T-helper 17 cell (primary cell): ENCODE measurements at places on chromosomes 12 and 14. TPM values are rescaled to one million over a fixed set of nuclear protein-coding genes. Genes with fewer than 3 reads are reported as not detected.

DNA sequence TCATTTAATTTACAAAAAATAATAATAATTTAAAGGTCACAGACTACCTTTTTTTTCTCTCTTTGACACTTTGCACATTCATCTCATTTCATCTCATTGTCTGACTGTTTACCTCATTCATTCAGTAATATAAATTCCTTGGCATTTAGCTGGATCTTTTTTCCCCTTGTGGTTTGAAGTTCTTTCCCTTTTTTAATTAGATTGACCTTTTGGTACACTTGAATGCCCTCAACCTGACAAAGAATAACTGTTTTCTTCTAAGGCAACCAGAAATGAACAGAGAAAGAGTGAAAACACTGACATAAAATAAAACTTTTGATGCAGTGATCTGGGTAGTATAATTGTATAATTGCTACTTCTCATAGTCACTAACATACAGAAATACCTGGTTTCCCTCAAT is 774.9 kb upstream of the NOVA1 start:
- no peak for DNase-seq

The CARMIL3 gene
- 0.31 TPM for total RNA-seq

The MMP19 gene
- not detected for total RNA-seq

DNA sequence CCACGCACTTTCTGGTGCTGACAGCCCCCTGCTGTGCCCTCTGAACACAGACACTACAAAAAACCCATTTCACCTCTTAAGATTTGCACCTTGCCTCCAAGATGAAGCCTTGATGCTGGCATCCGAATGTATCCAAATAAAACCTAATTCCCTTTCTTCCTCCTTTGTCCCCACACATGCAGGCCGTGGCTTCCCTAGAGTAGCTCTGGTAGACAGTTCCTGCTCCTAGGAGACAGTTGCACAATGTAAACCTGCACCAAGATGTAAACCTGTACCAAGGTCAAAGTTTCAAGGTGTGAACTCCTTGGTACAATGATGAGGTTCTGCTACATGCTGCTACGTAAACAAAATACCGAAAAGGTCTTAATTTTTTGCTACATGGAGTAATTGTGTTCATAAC is 625 bp upstream of the ABHD12B start:
- DNase-seq: no peak

- no peak for DNase-seq
These were observed 90.3 kb downstream of the RFX4 start for GRCh38 chr12:106673141-106673540.

- no peak for DNase-seq
These were observed 37.0 kb downstream of the APPL2 start for GRCh38 chr12:105198961-105199360.

- DNase-seq: no peak
These were observed 146.4 kb downstream of the EMP1 start for GRCh38 chr12:13342971-13343370.

GRCh38 chr12:6437586-6437985 is 7.2 kb upstream of the CD27 start:
- no peak for DNase-seq

GRCh38 chr12:129523621-129524020 is 380.2 kb downstream of the TMEM132D start:
- DNase-seq: no peak

DNA sequence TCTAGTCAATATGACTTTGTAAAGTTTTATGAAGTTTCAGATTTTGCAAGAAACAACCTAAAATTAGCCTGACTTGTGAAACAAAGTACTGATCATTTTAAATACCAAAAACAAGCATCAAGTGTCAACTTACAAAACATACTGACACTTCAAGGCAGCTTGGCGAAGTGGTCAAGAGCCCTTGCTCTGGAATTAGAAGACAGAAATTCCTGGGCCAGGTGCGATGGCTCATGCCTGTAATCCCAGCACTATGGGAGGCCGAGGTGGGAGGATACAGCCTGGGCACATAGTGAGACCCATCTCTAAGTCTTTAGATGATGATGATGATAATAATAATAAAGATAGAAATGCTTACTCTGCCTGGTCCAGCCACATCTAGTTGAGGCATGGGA is 45.4 kb upstream of the NR2C1 start:
- DNase-seq: no peak

The RPS26 gene
- total RNA-seq: 72.3 TPM

GRCh38 chr14:29759521-29760340 is 167.9 kb downstream of the PRKD1 start:
- no peak for DNase-seq

The TAS2R50 gene
- 0.91 TPM for total RNA-seq

The TAS2R46 gene
- 2.2 TPM for total RNA-seq

GRCh38 chr14:52547027-52547426 is 5.3 kb downstream of the TXNDC16 start:
- no peak for DNase-seq

GRCh38 chr12:56222531-56222895 is 791 bp upstream of the RNF41 start:
- no peak for DNase-seq

The ANO2 gene
- 0.89 TPM for total RNA-seq

The APOLD1 gene
- 5.1 TPM for total RNA-seq

- no peak for DNase-seq
These were observed 8.5 kb upstream of the CDC42BPB start for GRCh38 chr14:103065861-103066260.

DNA sequence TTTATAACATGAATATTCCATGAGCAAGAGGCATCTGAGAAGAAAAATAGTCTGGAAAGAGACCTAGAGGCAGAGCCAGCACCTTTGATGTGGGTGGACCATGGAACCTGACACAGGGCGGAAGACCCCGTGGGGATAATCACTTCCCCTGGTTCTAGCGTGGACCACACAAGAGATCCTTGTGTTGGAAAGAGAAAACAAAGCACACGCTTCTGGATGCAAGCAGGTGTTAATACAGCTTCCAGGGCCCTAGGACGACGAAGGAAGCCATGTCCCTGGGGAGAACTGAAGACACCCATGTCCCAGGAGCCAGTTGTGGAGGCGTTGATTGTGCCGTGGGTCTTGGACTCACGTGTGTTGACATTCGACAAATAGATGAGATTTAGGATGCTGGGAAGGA is 102.9 kb downstream of the ADGRD1 start:
- DNase-seq: no peak

DNA sequence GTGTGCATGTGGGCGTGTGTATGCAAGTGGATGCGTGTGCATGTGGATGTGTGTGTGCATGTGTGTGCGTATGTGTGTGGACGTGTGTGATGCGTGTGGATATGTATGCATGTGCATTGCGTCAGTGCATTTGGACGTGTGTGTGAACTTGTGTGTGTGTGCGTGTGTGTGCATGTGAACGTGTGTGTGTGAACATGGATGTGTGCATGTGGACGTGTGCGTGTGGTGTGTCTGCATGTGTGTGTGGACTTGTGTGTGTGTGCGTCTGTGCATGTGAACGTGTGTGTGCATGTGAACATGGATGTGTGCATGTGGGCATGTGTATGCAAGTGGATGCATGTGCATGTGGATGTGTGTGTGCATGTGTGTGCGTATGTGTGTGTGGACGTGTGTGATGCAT is 34.4 kb upstream of the FBRSL1 start:
- DNase-seq: no peak

- no peak for DNase-seq
These were observed 996 bp downstream of the REC8 start for GRCh38 chr14:24172871-24173281.

The SLC48A1 gene
- 5.9 TPM for total RNA-seq

The DPY19L2 gene
- total RNA-seq: not detected

The GYS2 gene
- total RNA-seq: 0.15 TPM

DNA sequence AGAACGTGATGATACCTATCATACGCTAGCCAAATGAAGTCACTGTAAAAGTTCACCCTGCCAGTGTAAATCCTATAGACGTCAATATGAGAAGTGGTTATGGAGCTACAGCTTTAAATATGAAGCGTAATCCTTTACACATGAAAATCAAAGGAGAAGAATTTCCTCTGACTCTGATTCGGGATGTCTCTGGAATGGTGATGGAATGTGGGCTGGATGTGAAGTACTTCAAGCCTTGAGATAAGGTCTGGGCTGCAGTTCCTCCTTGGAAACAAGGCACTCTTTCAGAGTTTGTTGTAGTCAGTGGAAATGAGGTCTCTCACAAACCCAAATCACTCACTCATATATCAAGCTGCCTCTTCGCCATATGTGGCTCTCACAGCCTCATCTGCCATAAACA is 53.1 kb upstream of the NAP1L1 start:
- no peak for DNase-seq

- no peak for DNase-seq
These were observed 75.6 kb downstream of the MED13L start for GRCh38 chr12:116201908-116202307.

The LTB4R2 gene
- 17.3 TPM for total RNA-seq

DNA sequence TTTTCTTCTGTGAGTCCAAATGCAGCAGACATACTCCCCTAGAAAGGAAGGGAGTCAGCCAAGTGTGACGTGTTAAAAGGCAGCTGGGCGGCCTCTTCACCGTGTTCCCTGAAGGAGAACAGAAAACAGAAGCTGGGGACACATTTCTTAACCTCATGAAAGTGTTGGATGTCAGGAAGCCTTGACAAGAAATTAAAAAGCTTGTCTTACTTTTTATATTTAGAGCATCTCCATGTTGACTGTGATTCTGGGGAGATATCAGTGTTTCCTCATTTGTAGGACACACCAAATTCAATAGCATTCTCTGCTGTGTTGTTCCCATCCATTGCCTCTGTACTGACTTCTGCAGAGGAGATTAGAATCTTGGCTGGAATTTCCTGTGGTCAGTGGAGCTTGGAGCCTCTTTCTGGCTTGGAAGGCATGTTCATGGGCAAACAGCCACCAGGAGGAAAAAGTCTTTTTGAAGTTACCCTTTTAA is 93.7 kb downstream of the RMST start:
- DNase-seq: no peak

DNA sequence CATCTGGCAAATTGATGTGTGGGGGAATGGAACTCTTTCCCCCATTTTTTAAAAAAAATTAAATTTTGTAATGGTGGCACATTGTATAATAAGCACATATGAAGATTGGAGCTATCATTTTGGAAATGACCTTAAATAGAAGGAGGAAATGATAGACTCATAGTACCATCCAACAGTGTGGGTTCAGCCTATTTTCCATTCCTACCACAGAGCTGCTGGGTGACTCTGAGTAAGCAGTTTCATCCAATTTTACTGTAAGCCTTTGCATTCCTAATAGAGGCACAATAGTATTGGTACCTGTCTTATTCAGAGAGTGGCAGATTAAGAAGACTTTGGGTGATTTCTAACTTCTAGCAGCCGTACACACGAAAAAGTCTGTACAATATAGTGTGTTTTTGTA is 304.5 kb downstream of the RAD51B start:
- DNase-seq: no peak

- peak; percentile 71 for DNase-seq
These were observed 1.3 kb downstream of the GPR137C start for GRCh38 chr14:52553671-52554575.

DNA sequence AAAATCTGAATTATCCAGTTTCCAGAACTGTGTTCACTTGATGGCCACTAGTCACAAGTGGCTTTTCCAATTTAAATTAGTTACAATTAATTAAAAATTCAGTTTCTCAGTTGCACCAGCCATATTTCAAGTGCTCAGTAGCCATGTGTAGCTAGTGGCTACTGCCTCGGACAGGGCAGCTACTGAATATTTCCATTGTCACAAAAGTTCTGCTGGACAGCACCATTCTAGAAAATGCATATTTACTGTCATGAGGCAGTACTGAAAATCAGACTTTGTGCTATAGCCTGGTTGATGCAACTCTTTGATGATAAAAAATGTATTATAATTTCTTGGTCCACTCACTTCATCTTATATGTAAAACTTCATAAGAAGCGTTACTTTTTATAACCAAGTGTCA is 11.5 kb upstream of the OVCH1 start:
- DNase-seq: no peak

DNA sequence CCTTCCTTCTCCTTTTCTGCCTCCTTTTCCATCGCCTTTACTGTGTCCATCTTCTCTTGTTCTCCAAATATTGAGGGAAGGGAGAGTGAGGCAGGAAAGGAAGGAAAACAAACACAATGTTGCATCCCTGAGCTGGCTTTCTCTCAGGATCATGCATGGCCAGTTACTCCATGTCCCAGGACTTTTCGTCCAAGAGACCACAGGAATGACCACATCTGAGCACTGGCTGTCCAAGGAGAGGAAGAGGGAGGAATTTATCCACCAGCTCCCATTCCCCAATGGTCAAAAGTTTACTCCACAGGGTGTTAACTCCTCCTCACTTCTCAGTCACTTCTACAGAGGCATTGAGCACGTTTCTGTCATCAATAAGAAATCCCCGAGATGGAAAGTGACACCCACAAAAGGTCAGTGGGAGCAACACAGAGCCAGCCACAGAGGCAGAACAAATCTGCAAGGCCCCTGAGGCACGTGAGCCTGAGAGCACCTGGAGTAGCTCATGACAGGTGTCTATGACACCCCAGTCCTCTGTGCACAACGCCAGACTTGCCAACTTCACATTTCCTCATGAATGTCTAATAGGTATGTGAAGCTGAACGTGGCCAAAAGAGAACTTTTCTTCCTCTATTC is 177.3 kb upstream of the NUDT4 start:
- no peak for DNase-seq

The APPL2 gene
- 39.1 TPM for total RNA-seq

The SLCO1B1 gene
- not detected for total RNA-seq

The KLRG1 gene
- total RNA-seq: 9.9 TPM

GRCh38 chr12:133106253-133106652 is 23.8 kb downstream of the ZNF891 start:
- DNase-seq: no peak

The EFS gene
- total RNA-seq: not detected

The ZNF26 gene
- total RNA-seq: 34.3 TPM

The TAS2R19 gene
- 3.2 TPM for total RNA-seq

DNA sequence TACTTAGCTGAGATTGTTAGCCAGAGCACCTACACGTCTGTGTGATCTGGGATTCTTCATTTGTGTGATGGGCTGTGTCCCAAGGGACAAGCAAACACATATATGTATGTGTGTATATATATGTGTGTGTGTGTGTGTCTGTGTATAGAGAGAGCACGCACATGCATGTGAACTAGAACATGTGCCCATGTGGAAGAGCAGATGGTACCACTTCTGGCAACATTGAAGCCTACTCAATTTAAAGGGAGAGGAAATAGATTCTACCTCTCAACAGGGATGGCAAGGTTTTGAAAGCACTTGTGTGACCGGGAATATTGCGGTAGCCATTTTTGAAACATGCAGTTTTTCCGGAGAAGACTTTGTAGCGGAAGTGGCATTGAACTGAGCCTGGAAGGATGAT is 1.4 kb downstream of the TOMM20L start:
- no peak for DNase-seq

DNA sequence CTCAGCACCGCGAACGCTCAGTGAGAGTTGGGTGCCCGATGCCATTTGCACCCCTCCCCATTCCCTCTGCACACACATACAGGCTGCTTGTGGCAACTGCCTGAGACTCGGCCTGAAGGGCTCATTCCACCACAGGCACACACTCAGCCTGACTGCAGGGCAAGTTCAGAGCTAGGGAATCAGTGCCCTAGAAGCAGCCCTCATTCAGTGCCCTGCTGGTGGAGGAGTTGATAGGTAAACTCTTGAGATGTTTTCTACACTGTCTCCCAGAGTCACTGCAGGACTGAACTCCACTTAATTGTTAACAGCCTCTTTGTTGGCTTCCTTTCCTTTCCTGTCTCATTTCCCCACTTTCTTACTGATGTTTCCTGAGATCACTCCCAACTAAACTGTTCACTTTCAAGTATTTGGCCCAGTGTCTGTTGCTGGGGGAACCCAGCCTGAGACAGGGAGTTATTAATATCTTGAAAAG is 16.9 kb downstream of the PPP1R36 start:
- DNase-seq: no peak
